ENCODE measurements at places on chromosomes 4 and X. TPM values are rescaled to one million over a fixed set of nuclear protein-coding genes. Genes with fewer than 3 reads are reported as not detected.

Gene RGN
- total RNA-seq = 2.8 TPM

Gene LINC00632
- total RNA-seq = 44.0 TPM

Gene FMR1NB
- total RNA-seq = not detected

Gene NUP54
- 27.5 TPM for total RNA-seq

Gene DDIT4L
- total RNA-seq = 1.6 TPM

Gene FRG2
- total RNA-seq = not detected

All from cardiac atrium fibroblast (primary cell).